ENCODE measurements at places on chromosomes 4 and X. TPM values are rescaled to one million over a fixed set of nuclear protein-coding genes. Genes with fewer than 3 reads are reported as not detected.
A peak's percentile ranks its signal among the peaks of the same experiment; 100 is the strongest.

Gene DDIT4L
- total RNA-seq: 2.2 TPM

Gene AWAT1
- 2.7 TPM for total RNA-seq

- DNase-seq: no peak
Observed at GRCh38 chr4:46081674-46082073, 42.2 kb downstream of the GABRG1 start.

- no peak for DNase-seq
Observed at GRCh38 chr4:148674876-148675275, 232.7 kb upstream of the NR3C2 start.

DNA sequence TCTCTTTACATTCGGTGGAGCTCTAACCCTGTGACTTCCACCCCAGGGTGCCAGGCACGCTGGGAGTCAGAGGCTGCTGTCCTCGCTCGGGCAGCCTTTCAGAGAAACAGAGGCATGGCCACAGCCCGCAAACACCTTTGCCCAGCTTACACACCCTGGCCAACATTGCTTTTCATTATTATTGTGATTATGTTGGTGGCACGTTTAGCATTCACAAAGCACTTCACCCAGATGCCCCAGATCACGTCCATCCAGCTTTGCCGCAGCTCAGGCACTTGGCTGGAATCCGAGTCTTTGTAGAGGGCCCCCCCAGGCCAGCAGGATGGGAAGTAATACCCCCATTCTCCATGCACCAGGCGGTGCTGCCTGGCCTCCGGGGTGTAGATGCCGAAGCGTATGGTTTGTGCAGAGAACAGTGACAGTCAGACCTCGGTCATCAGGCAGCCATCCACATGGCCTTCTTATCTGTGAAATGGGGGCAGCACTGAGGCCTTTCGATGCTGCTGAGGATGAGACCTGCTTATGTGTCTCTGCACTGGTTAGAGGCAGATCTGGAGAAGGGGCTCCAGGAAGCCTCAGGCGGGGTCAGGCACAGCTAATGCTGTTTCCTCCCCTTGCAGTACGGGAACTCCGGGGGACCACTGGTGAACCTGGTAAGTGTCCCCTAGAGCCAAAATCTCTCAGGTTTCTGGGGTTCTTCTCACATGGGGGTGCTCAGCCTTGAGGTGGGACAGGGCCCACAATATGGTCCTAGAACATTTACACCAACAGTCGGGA lies 22.3 kb downstream of the HTRA3 start:
- peak; percentile 71 for DNase-seq

GRCh38 chr4:32037399-32037798 lies 1317.2 kb downstream of the PCDH7 start:
- DNase-seq: no peak

Gene MTNR1A
- not detected for total RNA-seq

GRCh38 chr4:129179276-129179675 lies 83.3 kb downstream of the C4orf33 start:
- DNase-seq: no peak

Gene TLR10
- total RNA-seq: 0.16 TPM

DNA sequence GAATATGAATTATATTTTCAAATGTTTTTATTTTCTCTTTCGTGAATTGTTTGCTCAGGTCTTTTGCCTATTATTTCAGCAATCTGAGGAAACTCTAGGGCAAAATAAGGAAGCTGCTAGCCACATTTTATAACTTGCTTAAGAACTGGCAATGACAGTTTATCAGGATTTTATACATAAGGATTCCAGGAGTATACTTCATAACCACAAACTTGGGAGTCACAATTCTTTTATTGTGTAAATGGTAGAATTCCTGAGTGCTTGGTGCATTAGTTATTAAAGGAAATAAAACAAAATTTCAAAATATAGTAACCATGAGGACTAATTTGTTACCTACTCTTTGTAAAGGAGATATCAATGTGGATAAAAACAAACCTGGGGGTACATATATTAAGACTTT lies 54.4 kb downstream of the PALLD start:
- no peak for DNase-seq

DNA sequence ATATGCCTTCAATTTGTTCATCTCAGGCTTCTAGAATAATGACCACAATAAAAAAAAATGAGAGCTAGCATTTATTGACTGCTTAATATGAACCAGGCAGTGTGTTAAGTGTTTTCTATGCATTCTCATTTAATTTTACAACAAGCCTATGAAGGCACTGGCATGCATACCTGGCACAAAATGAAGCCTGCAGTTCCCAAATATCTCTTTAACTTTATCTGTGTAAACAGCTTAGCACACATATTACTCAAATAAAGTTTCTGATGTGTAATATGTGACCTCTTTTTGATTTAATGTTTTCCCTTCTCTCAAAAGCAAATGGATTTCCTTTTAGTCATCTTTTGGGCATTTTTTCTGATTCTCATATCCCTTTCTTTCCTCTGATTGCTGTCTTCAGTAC lies 671.8 kb downstream of the PCDH7 start:
- no peak for DNase-seq

DNA sequence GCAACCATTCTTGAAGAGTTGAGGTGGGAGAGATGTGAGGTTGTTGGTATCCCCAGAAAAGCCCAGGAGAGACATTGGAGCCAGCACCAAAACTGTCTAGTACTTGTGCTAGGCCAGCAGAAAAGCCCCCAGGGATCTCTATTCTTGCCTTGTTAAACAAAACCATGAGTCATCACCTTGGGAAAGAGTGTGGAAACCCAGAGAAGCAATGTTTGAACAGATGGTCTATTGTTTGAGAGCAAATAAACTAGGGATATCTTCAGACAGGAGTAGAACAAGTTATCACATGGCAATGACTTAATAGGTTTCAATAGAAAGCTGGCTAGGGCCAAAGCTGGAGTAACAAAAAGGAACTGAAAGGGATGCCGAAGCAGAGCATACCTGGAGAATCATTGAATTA lies 195.7 kb upstream of the CASK start:
- DNase-seq: no peak

DNA sequence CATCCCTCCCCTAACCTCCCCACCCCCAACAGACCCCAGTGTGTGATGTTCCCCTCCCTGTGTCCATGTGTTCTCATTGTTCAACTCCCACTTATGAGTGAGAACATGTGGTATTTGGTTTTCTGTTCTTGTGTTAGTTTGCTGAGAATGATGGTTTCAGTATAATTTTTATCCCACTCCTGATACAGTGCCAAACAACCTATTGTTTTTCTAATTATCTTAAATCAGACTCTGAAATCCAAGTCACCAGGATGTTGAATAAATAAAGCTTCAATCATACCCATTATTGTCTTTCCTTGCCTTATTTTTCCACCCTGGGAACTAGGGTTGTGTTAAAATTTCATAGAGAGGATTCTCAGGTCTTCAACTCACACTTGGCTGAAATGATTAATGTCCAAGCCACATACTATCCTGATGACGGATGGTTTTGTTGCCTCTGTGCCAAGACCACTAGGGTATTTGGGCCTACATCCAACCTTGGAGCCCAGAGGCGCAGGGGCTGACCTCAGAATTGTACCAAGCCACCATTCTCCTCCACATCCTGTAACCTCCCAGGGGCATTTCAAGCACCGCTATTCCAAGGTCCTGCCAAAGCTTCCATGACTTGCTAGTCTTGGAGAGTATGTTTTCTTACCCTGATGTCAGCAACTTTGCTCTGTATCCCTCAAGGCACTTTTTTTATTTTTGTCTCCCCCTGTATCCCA lies 332.4 kb downstream of the ARHGAP24 start:
- no peak for DNase-seq

Data from suprapubic skin (tissue), 4 donors.